ELF-1 (cell line): ENCODE measurements at places on chromosomes 4 and X.

DNA sequence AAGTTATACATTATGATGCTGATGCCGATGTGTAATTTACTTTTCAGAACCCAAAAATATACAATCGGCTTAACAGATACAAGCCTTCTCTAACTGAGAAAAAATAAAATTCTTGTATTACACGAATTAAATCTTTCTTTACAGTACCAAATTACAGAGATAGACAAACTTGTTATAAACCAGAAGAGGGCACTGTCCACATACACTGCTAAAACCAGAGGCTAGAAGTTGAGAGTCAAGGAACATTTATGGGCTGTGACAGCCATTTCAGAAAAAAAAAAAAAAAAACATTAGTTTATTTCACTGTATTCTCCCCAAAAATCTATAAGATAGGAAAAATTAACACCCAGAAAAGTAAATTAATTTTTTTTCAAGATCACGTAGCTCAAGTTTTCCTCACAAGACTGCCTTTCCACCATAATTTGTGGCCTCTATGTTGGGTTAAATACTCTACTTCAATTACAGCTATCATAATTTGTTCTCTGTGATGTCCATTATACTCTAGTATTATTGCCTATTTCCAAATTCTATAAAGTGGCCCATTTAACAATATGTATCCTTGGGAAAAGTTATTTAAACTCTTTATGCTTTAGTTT lies 12.0 kb downstream of the EREG start:
- DNase-seq = no peak

- peak; percentile 100 for DNase-seq
Measured at GRCh38 chrX:49039598-49040375, 3.4 kb downstream of the TFE3 start.

DNA sequence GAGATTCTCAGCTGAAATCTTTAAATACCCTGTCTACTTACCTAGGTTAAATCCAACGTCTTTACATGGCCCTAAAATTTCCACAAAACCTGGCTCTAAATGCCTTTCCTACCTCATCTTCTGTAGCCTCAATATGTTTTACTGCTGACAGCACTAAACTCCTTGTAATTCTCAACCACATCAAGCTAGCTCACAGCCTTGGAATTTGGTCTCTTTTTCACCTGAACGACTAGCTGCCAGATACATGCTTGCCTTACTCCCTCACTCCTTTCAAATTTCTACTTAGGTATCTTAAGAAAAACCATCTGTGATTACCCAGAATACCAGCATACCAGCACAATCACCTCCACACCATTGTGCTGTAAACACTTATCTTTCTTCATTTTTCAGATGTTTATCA lies 635.6 kb upstream of the PCDH10 start:
- DNase-seq = peak; percentile 5

GRCh38 chrX:41481264-41482109 lies 34.3 kb downstream of the NYX start:
- peak; percentile 90 for DNase-seq

DNA sequence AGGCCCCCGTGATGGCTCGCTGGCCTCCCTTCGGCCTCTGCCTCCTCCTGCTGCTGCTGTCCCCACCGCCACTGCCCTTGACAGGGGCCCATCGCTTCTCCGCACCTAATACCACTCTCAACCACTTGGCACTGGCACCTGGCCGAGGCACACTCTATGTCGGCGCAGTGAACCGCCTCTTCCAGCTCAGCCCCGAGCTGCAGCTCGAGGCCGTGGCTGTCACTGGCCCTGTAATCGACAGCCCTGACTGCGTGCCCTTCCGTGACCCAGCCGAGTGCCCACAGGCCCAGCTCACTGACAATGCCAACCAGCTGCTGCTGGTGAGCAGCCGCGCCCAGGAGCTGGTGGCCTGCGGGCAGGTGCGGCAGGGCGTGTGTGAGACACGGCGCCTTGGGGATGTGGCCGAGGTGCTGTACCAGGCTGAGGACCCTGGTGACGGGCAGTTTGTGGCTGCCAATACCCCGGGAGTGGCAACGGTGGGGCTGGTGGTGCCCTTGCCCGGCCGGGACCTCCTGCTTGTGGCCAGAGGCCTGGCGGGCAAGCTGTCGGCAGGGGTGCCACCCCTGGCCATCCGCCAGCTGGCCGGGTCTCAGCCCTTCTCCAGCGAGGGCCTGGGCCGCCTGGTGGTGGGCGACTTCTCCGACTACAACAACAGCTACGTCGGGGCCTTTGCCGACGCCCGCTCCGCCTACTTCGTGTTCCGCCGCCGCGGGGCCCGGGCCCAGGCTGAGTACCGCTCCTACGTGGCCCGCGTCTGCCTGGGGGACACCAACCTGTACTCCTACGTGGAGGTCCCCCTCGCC lies 3.0 kb downstream of the PLXNB3 start:
- peak; percentile 51 for DNase-seq

GRCh38 chr4:67292636-67293035 lies 252.7 kb downstream of the CENPC start:
- no peak for DNase-seq

DNA sequence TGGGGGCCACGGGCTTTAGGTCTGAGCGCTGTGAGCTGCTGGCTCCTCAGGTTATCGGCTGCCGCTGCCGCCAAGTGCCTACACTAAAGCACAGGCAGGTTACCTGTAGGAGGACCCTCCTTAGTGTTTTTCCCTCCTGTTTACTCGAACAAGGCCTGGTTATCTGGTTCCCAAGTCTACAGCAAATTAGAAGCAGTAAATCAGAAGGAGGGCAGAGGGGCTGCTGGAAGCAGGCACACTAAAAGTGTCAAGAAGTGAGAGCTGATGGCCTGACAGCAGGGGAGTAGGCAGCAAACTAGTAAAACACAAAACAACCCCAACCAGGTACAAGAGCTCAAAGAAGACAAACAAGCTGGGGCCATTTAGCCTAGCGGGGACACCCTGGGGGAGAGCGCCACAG lies 125.0 kb upstream of the PJA1 start:
- peak; percentile 74 for DNase-seq

- DNase-seq = no peak
Measured at GRCh38 chrX:115504167-115504566, 56.8 kb upstream of the PLS3 start.

DNA sequence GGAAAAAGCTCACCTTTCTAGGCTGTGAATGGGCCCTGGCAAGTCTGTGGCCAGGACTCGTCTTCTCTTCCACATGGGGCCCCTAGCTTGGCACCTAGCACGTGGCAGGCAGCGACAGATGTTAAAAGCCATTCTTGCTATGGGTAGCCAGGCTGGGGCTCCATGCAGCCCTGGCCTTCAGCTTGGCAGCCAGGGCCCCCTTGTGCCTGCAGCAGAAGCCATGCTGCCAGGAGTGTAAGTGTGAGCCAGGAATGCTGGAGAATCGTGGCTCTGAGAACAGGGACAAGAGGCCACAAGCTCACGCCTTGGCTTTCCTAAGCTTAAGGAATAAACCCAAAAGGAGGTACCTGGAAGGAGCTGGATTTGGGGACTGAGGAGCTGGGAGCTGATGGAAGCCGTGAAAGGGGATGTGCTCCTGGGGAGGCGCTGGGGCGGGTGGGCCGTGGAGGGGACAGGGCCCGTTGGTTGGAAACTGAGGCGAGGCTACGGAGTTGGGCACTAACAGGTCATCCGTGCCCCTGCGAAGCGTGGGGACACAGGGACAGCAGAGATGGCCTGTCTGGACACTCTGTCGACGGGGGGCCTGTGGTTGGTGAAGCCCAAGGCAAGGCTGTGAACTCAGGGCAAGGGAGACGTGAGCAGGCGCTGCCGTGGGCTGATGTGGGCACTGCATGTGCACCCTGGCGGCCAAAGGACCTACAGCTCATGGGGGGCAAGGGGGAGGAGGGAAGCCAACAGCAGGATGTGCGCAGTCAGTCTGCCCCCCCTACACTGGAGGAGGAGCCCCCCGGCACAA lies 895 bp upstream of the OPN1LW start:
- no peak for DNase-seq

DNA sequence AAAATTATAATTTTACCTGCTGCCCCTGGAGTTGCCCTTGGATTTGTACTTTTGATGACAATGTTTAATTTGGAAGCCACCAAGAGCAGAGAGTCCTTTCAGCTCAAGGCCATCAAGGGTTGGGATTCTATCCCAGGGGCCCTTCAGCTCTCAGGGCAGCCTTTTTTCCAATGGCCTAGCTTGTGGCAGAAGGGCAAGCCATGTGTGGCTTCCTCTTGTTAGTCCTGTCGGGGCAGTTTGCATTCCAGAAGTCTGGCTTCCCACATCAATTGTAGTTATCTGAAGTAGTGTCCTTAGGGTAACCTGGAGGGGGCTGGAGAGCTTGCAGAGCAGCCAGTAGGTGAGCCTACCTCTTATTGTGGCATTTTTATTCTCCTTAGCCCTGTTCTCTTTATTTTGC lies 569.4 kb downstream of the TRAM1L1 start:
- DNase-seq = peak; percentile 70

- no peak for DNase-seq
Measured at GRCh38 chr4:145944886-145945285, 6.3 kb upstream of the ZNF827 start.

GRCh38 chr4:163941221-163941905 lies 446.9 kb downstream of the TMA16 start:
- DNase-seq = no peak

- peak; percentile 34 for DNase-seq
Measured at GRCh38 chr4:88697588-88698329, at the start of gene NAP1L5. TSS of gene NAP1L5 (minus strand) at chr4:88697829. CDS start at chr4:88697754, 75 bp downstream.

GRCh38 chr4:33911959-33912358 lies 2332.4 kb downstream of the ARAP2 start:
- no peak for DNase-seq

- no peak for DNase-seq
Measured at GRCh38 chr4:48403779-48404178, 62.5 kb downstream of the SLAIN2 start.

- no peak for DNase-seq
Measured at GRCh38 chr4:102483120-102483519, 18.0 kb upstream of the NFKB1 start.

GRCh38 chr4:45408996-45409395 lies 682.6 kb upstream of the GNPDA2 start:
- no peak for DNase-seq

DNA sequence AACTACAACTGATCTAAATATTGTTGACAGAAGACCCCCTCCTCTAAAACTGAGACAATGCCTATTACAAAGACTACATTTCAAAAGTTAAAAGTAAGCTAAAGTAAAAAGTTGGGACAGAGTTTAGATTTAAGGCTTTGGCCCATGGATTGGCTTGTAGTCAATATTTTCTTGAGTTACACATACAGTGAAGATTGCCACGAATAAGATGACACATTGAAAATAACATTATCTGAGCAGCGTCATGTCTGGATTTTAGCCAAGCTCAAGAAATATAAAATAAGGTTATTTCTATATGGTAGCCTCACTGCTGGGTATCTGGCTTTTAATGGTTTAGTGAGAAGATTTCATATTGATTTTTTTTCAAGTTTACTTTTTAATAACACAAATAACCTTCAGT lies 266.2 kb upstream of the LDB2 start:
- no peak for DNase-seq

DNA sequence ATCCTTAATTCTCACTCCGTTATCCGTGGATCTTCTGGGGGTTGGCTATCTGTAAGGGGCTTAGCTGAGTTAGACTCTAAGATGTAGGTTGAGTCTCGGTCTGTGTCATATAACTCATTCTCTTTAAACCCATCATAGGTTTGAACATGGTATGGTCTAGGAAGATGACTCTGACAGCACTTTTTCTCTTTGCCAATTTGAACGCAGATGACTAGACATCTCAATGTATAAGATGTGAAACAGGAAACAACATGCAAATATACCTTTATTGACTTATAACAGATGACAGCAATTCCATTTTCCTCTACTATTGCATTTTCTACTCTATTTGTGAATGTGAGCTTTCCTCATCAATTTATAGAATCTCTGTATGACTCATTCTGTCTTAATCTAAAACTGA lies 634.8 kb upstream of the MAGEB2 start:
- DNase-seq = no peak

DNA sequence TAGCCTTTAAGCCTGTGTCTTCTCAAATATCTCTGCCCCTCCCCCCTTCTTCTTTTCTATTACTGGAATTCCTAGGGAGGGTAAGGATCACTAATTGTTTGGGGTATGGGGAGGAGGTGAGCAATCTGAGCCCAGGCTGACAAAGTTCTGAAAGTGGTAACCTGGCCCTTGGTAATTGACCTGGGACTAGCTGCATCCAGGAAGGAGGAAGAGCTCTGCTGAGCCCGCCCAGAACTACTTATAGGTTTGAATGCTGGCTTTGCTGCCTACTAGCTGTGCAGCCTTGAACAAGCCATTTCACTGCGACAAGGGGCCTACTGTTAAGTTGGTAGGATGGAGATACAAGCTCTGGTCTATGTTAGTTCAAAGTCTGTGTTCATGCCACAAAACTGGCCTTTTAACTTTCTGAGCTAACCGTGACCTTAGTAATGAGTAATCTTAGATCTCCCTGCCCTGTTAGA lies 37.8 kb downstream of the DGKK start:
- peak; percentile 84 for DNase-seq

DNA sequence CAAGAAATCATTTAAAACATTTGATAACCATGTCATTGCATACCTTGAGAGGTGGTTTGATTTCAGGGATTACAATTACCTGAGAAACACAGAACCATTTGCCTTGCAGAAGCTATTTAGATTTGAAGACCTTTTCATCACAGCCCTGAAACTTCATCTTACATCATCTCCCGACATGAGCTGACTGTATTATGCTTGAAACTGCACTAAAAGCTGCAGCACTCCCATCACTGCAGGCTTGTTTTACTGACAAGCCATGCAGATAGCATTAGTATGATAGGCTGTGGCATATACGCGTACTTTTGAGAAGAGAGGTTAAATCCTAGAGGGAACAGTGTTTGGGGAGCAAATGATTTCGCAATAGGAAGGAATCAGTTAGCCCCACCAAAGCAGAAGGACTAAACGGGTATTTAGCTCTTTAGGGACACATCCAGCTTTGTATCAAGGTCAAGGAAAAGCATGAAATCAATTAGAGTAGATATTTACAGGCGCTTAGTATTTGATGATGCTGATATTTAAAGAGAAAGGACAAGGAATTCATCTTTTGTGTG lies 133.2 kb upstream of the DIAPH2 start:
- no peak for DNase-seq

- no peak for DNase-seq
Measured at GRCh38 chrX:39982948-39983347, 114.8 kb downstream of the BCOR start.

GRCh38 chrX:40054793-40055192 lies 43.0 kb downstream of the BCOR start:
- DNase-seq = no peak

GRCh38 chr4:183966371-183966770 lies 61.3 kb downstream of the STOX2 start:
- no peak for DNase-seq

GRCh38 chr4:55730280-55730931 lies 89.2 kb upstream of the EXOC1L start:
- DNase-seq = no peak

DNA sequence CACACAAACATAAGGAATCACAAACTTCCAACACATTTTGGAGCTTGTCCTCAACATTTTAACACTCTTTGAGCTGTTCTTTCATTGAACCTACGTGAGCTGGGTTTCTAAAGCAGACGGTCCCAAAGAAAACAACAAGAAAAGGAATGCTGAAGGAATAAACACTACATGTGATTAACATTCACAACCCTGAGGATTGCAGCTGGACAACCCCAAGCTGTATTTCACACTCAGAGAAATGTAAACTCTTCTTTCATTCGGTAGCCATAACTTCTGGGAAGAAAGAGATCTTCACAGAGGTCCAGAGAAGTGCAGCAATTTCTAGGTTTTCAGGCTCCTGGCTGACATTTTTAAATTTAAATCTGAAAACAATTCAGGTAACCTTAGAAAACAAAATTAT lies 130.2 kb downstream of the CFAP299 start:
- DNase-seq = no peak

- DNase-seq = no peak
Measured at GRCh38 chr4:25624616-25625015, 31.0 kb upstream of the SLC34A2 start.
